Cerebellum (tissue), 4 donors: ENCODE measurements at places on chromosomes 4 and X.

GRCh38 chrX:320126-320783 is 1.7 kb upstream of the GTPBP6 start:
- peak; percentile 32 for DNase-seq

GRCh38 chr4:98290511-98290910 is 29.3 kb downstream of the RAP1GDS1 start:
- DNase-seq = no peak

GRCh38 chrX:123331859-123332258 is 147.8 kb downstream of the GRIA3 start:
- no peak for DNase-seq

DNA sequence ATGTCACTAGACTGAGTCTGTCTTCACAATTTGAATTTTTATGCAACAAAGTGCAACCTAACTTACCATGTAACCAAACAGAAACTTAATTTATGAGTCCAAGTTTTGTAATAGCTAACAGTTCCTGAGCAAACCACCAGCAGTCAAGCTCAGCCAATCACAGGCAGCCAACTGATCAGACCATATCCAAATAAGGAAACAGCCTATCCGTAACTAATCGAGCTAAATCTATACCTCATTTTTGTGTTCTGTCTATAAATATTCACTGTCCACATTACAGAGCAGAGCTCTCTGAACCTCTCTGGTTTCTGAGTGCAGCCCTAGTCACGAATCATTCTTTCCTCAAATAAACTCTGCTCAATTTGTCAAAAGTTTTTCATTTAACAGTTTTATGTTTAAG is 367.6 kb downstream of the PRR32 start:
- DNase-seq = no peak

- DNase-seq = no peak
Observed at GRCh38 chr4:86837691-86838503, 11.3 kb downstream of the SLC10A6 start.

- no peak for DNase-seq
Observed at GRCh38 chr4:101224358-101225218, 122.7 kb downstream of the PPP3CA start.

DNA sequence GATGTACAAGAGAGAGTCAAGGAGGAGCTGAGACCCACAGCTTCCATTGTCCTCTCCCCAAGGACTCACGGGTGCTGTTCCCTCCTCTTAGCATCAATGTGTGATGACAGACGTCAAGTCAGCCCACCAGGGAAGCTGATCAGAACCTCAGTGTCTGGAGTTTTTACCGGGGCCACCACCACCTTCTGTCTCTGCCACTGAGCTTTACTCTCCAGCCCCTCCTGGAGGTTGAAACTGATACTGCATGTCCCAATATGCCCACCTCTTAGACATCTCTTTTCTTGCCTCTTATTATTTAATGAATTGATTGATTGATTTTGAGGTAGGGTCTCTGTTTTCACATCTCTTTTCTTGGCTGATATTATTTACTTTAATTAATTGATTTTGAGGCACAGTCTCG is 10.3 kb upstream of the AKAP17A start:
- DNase-seq = no peak

GRCh38 chr4:159248384-159249178 is 145.7 kb downstream of the RAPGEF2 start:
- peak; percentile 77 for DNase-seq

DNA sequence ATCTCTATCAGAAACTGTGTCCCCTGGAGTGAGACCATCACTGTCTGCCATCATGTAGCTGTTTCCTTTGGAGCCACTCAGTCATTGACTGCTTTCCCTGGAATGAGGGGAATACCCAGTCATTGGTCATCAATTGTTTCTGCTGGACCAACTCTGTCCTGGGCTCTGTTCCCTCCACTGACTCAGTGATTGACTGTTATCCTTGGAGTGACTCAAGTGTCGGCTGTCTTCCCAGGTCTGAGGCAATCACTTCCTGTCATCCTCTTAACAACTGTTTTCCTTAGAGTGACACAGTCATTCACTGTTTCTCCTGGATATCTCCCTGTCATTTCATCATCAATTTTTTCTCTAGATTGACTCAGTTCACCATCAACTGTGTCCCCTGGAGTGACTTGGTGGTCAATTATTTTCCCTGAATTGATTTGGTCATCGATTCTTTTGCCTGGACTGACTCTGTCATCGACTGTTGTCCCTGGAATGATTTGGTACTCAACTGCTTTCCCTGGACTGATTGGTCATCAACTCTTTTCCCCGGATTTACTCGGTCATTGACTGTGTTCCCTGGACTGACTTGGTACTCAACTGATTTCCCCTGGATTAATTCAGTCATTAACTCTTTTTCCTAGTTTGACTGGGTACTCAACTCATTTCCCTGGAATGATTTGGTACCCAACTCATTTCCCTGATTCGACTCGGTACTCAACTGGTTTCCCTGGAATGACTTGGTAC is 327.9 kb upstream of the VCX start:
- no peak for DNase-seq

DNA sequence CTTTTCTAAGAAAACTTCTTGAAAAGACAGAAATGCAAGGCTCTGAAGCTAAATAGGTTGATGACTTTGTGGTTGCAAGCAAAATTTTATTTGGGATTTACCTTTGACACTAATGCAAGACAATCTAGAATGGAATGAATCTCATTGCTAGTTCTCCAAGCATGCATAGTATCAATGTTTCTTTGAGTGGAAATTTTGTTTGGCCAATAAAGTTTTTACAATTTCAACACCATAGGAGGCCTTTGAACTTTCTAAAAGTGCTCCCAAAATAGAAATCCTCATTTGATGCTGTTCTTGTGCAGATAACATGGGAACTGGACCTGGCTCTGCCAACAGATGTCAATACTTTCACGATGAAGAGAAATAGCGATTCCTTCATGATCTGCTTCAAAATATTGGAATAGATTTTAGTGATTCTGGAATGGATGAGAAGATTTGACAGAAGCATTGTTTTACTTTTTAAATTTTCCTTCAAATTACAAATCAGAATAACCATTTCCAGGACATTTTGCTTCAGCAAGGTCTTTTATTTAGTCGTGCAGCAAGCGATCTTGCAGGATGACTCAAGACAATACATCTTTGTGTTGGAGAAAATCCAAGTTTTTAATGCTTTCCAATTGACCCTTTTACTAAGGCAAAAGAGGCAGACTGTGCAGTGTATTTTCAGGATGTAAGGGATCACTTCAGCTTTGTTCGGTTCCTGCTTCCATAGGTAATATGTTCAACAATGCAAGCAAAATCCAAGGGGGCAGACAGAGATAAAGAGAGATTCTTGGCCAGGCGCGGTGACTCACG is 51.7 kb upstream of the OTUD4 start:
- no peak for DNase-seq

DNA sequence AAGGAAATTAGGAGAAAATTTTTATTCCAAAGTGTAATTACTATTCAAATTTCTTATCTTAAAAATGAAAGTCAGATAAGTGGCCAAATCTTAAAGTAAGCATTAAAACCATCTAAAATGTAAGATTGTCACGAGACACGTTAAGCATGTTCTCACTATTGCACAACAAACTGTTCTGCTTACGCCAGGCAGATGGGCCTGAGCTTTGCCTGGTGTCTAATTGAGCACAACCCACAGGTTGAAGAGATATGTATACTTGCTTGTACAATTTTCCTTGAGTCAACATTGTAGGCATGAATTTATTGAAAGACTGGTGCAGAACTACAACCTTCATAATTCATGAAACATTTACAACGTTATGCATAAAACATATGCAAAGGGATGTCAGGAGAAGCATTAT is 3.9 kb downstream of the RNF128 start:
- DNase-seq = no peak

DNA sequence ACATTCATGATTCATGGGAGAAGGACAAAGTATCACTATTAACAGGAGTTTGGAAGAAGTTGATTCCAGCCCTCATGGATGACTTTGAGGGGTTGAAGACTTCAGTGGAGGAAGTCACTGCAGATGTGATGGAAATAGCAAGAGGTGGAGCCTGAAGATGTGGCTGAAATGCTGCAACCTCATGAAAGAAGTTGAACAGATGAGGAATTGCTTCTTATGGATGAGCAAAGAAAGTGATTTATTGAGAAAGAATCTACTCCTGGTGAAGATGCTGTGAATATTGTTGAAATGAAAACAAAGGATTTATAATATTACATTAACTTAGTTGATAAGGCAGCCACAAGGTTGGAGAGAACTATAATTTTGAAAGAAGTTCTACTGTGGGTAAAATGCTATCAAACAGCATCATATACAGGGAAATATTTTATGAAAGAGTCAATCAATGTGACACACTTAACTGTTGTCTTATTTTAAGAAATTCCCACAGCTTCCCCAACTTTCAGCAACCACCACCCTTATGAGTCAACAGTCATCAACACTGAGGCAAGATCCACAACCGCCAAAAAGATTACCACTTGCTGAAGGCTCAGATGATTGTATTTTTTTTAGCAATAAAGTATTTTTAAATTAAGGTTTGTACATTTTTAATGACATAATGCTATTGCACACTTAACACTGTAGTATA is 302.6 kb downstream of the CBLL2 start:
- DNase-seq = no peak

DNA sequence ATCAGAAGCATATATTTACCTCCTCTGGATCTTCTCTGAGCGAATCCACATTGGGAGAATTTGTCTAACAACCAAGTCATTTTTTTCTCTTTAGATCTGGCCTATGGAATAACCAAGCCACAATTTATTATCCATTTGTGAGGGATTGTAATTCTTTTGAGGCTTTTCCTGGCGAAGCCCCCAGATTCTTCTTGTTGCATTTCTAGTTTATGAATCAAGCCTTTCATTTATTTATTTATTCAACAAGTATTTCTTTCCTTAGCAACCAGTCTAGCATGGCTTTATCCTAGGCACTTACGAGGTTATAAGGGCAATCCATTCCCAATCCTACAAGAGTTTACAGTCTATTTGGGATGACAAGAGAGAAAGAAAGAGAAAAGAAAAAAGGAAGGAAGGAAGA is 18.4 kb upstream of the FNIP2 start:
- no peak for DNase-seq

- peak; percentile 11 for DNase-seq
Observed at GRCh38 chrX:71282514-71283402, 677 bp upstream of the NONO start.
